ENCODE measurements at places on chromosomes 11 and 22. TPM values are rescaled to one million over a fixed set of nuclear protein-coding genes. Genes with fewer than 3 reads are reported as not detected.

DNA sequence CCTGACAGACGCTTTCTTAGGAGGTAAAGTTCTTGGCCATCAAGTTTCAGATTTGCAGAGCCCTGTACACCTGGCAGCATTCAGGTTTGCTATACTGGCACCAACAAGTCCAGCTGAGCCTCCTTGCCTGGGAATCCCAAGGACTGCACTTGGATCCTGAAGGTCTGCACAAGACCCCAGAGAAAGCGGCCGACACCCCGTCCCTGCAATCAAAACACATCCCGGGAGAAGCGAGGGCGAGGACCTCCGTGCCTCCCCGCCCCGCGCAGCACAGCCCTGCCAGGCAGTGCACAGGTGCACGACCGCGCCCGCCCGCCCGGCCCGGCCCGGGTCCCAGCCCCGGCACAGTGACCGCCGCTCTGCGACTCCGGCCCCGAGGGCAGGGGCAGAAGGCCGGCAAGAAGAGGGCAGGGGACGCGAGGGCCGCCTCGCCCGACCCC is 559 bp downstream of the MRTFA start:
- no peak for DNase-seq

GRCh38 chr11:70201882-70202861 is 924 bp upstream of the FADD start:
- DNase-seq, result no peak

GRCh38 chr11:69039501-69039900 is 9.2 kb upstream of the TPCN2 start:
- DNase-seq, result no peak

- no peak for DNase-seq
Measured at GRCh38 chr22:22662095-22662494, 17.7 kb downstream of the GGTLC2 start.

- DNase-seq, result no peak
Measured at GRCh38 chr11:13338019-13338426, 60.4 kb downstream of the BMAL1 start.

DNA sequence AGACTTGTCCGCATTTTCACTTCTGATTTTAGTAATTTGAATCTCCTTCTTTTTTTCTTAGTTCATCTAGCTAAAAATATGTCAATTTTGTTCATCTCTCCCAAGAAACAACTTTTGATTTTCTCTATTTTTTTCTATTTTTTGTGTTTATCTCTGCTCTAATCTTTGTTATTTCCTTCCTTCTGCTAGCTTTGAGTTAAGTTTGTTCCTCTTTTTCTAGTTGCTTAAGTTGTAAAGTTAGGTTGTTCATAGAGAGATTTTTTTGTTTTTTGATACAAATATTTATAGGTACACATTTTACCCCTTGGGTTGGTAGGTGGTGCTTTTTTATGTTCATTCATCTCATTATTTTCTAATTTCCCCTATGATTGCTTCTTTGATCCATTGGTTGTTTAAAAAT is 22.1 kb upstream of the XKR3 start:
- no peak for DNase-seq

- no peak for DNase-seq
Measured at GRCh38 chr22:24099666-24100065, 81.6 kb upstream of the SUSD2 start.

DNA sequence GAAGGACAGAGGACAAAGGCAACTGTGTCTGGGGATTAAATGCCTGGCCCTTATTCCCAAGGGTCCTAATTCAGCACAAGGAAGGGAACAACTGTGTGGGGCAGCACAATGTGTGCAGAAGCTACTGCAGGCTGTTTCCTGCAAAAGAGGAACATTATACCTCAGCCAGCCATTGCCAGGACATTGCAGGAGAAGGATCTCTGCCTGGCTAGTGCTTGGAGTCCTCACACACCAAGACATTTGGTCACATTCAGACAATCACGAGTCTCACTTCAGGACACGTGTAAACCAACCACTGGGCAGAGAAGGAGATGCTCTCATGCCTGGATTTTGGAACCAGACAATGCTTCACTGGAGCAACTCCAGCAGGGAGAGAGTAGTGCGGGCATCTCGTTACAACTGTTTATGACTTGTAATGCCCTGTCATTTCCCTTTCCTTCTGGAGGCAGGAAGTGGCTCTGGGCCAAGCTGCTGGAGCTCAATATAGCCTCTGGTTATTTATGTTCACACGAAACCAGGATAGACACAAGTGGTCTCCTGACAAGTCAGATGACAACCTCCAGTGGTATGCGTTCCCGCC is 23.9 kb upstream of the ZC3H12C start:
- no peak for DNase-seq

DNA sequence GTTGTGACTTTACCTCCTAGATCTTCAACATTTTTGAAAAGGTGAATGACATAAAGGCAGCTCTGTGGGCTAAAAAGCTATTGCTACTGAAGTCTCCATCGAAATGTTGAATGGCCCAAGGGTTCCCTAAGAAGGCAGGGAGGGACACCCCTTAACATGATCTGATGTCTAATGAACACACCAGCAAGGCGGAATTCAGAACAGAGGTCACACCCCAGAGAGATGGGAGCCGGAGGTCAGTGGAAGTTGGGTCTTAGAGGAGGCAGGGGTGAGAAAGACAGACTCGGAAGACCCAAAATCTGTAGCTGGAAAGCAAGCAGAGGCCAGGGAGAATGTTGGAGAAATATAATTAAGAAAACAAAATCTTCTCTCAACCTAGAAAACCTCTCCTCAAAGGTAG is 79.0 kb downstream of the TRIM29 start:
- DNase-seq, result no peak

- no peak for DNase-seq
Measured at GRCh38 chr22:27133019-27133431, 475.6 kb downstream of the MIAT start.

DNA sequence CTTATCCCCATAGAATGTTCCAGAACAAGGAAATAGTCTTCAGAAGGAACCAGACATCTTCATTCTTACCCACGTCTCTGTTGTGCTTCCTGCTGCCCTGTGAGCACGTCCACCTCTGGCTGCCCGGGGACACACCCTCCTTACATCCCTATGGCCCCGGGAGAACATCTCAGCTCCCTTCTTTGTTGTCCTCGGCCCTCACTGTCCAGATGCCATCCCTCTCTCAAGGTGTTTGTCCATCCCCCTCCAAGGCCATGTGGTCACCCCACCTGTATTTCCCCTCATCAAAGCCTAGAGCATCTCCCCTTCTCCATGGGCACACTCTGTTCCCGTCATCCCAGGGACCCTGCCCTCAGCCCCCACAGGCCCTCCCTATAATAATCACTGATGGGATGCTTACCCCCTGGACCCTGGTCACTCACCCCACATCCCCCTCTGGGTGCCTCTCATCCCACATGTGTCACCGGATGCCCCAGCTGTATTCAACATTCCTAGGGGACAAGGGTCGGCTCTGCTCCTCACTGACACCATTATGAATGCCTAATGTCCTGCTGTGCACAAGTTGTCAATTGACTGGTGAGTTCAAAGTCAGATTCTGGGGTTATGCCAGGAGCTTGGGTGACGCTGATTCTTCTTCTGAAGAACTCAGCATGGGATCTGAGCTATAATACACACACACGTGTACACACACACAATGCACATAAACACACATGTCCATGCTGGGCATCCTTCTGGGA is 28.8 kb downstream of the IGLL5 start:
- DNase-seq, result no peak

GRCh38 chr22:23722724-23723123 is 28.2 kb downstream of the ZNF70 start:
- no peak for DNase-seq

- DNase-seq, result no peak
Measured at GRCh38 chr22:38296372-38296771, 20.9 kb downstream of the CSNK1E start.

GRCh38 chr11:86167499-86168164 is 76.9 kb upstream of the EED start:
- no peak for DNase-seq

GRCh38 chr11:79610139-79610538 is 169.3 kb upstream of the TENM4 start:
- no peak for DNase-seq

GRCh38 chr11:126358763-126359160 is 3.3 kb downstream of the ST3GAL4 start:
- no peak for DNase-seq

FOLR1 gene
- not detected for total RNA-seq

MS4A3 gene
- total RNA-seq, result 0.79 TPM

SGSM1 gene
- total RNA-seq, result 2.9 TPM

PIWIL4 gene
- total RNA-seq, result 1.3 TPM

PRR33 gene
- not detected for total RNA-seq

FOLR3 gene
- total RNA-seq, result not detected

ASPHD2 gene
- 4.3 TPM for total RNA-seq

OVOL1 gene
- total RNA-seq, result not detected

All from CD4-positive, CD25-positive, alpha-beta regulatory T cell (primary cell).